ENCODE measurements at places on chromosomes 1 and 21. TPM values are rescaled to one million over a fixed set of nuclear protein-coding genes. Genes with fewer than 3 reads are reported as not detected.

Gene RHD
- total RNA-seq, result not detected

Gene TSPAN2
- 1.2 TPM for total RNA-seq

Gene KCNE1
- 0.33 TPM for total RNA-seq

Gene SPRR1B
- not detected for total RNA-seq

Gene CYP4X1
- total RNA-seq, result not detected

Gene OR2G6
- total RNA-seq, result not detected

Gene CLEC20A
- not detected for total RNA-seq

DNA sequence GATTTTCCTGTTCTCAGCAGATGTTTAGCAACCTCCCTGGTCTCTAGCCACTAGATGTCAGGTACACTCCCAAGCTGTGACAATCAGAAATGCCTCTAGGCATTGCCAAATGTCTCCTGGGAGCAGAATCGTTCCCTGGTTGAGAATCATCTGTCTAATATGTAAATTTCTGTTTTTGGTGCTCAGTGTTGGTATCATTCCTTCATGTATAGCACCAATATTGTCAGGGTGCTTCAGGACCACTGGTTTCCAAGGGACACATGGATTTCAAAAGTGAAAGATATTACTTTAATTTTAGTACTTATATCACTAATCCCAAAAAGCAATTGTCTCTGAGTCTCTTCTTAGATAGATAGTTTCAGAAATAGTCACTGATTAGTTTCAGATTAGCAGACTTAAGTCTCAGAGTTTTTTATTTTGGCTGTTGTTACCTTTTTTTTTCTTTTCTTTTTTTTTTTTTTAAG lies 160.1 kb downstream of the PTPRC start:
- H3K4me1 ChIP-seq, result no peaks in the 10 kb centered on the region
- H3K4me3 ChIP-seq, result no peak overlapping the region
- DNase-seq, result no peak
- H3K27me3 ChIP-seq, result peaks cover 6% of the 10 kb centered on the region

DNA sequence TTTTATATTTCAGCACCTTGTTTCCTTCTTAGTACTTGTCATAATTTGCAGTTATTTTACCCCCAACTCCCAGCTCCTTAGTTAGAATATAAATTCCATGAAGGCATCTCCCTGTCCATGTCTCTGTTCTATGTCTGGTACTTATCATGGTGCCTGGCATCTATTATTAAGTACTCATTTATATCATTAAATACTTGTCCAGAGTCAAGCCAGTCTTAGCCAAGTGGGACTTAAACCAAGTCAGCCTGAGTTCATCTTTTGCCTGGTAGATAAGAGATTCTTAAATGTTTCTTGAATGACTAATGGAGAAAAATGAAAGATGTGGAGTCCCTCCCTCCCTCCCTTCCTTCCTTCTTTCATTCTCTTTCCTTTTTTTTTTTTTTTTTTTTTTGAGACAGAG lies 9.4 kb downstream of the SLC25A44 start:
- H3K27me3 ChIP-seq, result no peaks in the 10 kb centered on the region
- peaks cover 23% of the 10 kb centered on the region for H3K36me3 ChIP-seq
- peaks cover 24% of the 10 kb centered on the region for H3K4me1 ChIP-seq
- no peak overlapping the region for H3K27ac ChIP-seq

- H3K4me3 ChIP-seq, result no peak overlapping the region
- H3K27me3 ChIP-seq, result peaks cover 7% of the 10 kb centered on the region
- no peaks in the 10 kb centered on the region for H3K36me3 ChIP-seq
- no peaks in the 10 kb centered on the region for H3K4me1 ChIP-seq
- H3K27ac ChIP-seq, result no peak overlapping the region
- DNase-seq, result no peak
These were observed 218.7 kb upstream of the FOXD3 start for GRCh38 chr1:63103682-63104081.

- no peak overlapping the region for H3K4me3 ChIP-seq
- peaks cover 5% of the 10 kb centered on the region for H3K36me3 ChIP-seq
- no peak for DNase-seq
- H3K27me3 ChIP-seq, result no peaks in the 10 kb centered on the region
- H3K4me1 ChIP-seq, result peaks cover 3% of the 10 kb centered on the region
- no peak overlapping the region for H3K27ac ChIP-seq
These were observed 39.5 kb downstream of the TOR3A start for GRCh38 chr1:179121159-179121938.

DNA sequence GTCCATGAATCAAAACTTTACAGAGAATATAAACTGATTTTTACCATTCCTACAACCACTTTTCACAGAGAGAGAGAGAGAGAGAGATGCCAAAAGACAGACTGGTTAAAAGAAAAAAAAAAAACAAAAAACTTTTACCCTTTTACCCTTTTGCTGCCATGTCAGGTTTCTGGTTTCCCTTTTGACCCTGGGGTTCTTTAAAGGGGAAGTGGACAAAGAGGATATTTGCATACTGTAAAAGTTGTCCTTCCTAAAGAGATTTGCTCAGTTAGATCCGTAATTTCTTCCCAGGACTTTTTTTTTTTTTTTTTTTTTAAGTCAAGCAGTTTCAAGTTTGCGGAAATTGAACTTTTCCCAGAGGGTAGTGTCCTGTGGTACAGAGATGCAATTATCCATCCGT lies 287.8 kb upstream of the RGS18 start:
- H3K27ac ChIP-seq, result no peak overlapping the region
- no peak overlapping the region for H3K4me3 ChIP-seq
- no peak for DNase-seq
- H3K36me3 ChIP-seq, result no peaks in the 10 kb centered on the region
- no peaks in the 10 kb centered on the region for H3K27me3 ChIP-seq
- H3K4me1 ChIP-seq, result no peaks in the 10 kb centered on the region

- peaks cover 6% of the 10 kb centered on the region for H3K27me3 ChIP-seq
- DNase-seq, result no peak
- H3K27ac ChIP-seq, result no peak overlapping the region
- H3K4me1 ChIP-seq, result no peaks in the 10 kb centered on the region
- no peak overlapping the region for H3K4me3 ChIP-seq
- H3K36me3 ChIP-seq, result no peaks in the 10 kb centered on the region
These were observed 83.5 kb upstream of the GADD45A start for GRCh38 chr1:67601539-67601938.

- DNase-seq, result no peak
- no peaks in the 10 kb centered on the region for H3K27me3 ChIP-seq
- H3K36me3 ChIP-seq, result no peaks in the 10 kb centered on the region
- H3K4me3 ChIP-seq, result no peak overlapping the region
- H3K27ac ChIP-seq, result no peak overlapping the region
These were observed 2.0 kb upstream of the OR2T4 start for GRCh38 chr1:248359415-248359814.

DNA sequence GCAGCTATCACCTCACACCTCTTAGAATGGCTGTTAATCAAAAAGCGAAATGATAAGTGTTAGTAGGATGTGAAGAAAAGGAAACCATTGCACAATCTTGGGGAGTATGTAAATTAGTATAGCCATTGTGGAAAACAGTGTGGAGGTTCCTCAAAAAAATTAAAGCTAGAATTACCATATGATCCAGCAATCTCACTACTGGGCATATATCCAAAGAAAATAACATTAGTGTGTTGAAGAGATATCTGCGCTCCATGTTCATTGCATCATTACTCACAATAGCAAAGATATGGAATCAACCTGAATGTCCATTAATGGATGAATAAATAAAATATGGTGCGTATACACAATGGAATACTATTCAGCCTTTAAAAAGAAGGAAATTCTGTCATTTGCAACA lies 68.9 kb downstream of the SNRPE start:
- H3K27ac ChIP-seq, result no peak overlapping the region
- no peak overlapping the region for H3K4me3 ChIP-seq
- DNase-seq, result no peak
- H3K36me3 ChIP-seq, result no peaks in the 10 kb centered on the region
- peaks cover 12% of the 10 kb centered on the region for H3K27me3 ChIP-seq

GRCh38 chr1:50972766-50973165 lies 2.7 kb downstream of the CDKN2C start:
- H3K27ac ChIP-seq, result no peak overlapping the region
- peaks cover 37% of the 10 kb centered on the region for H3K36me3 ChIP-seq
- peaks cover 18% of the 10 kb centered on the region for H3K4me1 ChIP-seq
- no peak for DNase-seq
- peak overlapping the region; percentile 4 for H3K4me3 ChIP-seq
- H3K27me3 ChIP-seq, result peaks cover 3% of the 10 kb centered on the region

- peaks cover 8% of the 10 kb centered on the region for H3K27me3 ChIP-seq
- H3K4me3 ChIP-seq, result no peak overlapping the region
- no peaks in the 10 kb centered on the region for H3K4me1 ChIP-seq
- DNase-seq, result no peak
These were observed 475.1 kb upstream of the VAMP3 start for GRCh38 chr1:7295946-7296345.

DNA sequence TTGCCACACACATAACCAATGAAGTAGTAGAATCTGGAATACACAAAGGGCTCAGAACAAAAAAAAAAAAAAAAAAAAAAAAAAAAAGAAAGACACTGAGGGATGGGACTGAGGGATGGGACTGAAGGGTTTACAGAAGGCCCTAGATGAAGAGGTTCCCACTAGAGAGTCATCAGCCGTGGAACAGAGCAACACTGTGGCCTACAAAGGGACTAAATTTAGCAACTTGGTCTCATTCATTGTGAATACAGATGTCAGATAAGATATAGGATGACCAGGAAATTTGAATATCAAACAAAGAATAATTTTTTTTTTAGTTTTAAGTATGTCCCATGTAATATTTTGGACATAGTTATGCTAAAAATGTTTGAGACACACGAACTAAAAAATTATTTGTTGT lies 62.1 kb downstream of the GLUL start:
- DNase-seq, result no peak
- H3K36me3 ChIP-seq, result no peaks in the 10 kb centered on the region
- H3K27ac ChIP-seq, result no peak overlapping the region
- no peaks in the 10 kb centered on the region for H3K4me1 ChIP-seq
- peaks cover under 1% of the 10 kb centered on the region for H3K27me3 ChIP-seq
- H3K4me3 ChIP-seq, result no peak overlapping the region

- no peaks in the 10 kb centered on the region for H3K27me3 ChIP-seq
- H3K36me3 ChIP-seq, result peaks cover 75% of the 10 kb centered on the region
- DNase-seq, result no peak
These were observed 137.8 kb upstream of the COA6 start for GRCh38 chr1:234235434-234235881.

DNA sequence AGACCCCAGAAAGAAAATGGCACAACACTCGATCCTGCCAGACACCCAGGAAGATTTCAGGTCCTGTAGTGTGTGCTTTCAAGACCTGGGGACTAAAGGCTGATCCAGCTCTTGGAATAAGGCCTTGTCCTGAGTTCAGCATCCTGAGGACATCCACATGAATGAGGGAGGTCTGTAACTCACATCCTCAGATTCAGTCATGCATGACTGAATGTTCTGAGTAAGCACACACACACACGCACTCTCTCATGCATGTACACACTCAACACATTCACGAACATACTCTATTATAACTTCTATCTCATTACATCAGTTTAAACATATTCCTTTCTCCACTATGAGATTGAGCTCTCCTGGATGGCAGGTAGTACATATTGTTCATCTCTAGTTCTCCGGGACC lies 273.4 kb upstream of the BEND5 start:
- DNase-seq, result no peak
- no peaks in the 10 kb centered on the region for H3K4me1 ChIP-seq
- no peak overlapping the region for H3K4me3 ChIP-seq
- no peaks in the 10 kb centered on the region for H3K27me3 ChIP-seq
- no peak overlapping the region for H3K27ac ChIP-seq

GRCh38 chr21:14870853-14871149 lies 194.0 kb downstream of the NRIP1 start:
- H3K27ac ChIP-seq, result no peak overlapping the region
- peaks cover 4% of the 10 kb centered on the region for H3K4me1 ChIP-seq
- peaks cover 2% of the 10 kb centered on the region for H3K27me3 ChIP-seq
- DNase-seq, result no peak
- no peaks in the 10 kb centered on the region for H3K36me3 ChIP-seq

GRCh38 chr1:149844650-149845255 lies 54.6 kb upstream of the BOLA1 start:
- no peak for DNase-seq
- peaks cover 50% of the 10 kb centered on the region for H3K4me1 ChIP-seq
- H3K27me3 ChIP-seq, result no peaks in the 10 kb centered on the region
- H3K27ac ChIP-seq, result peak overlapping the region; percentile 93
- peaks cover 36% of the 10 kb centered on the region for H3K36me3 ChIP-seq
- peak overlapping the region; percentile 94 for H3K4me3 ChIP-seq

Measured in activated naive CD8-positive, alpha-beta T cell treated with anti-CD3 and anti-CD28 coated beads, Interleukin-2, amount 10 ng/mL, durations not matched to agents 7 days and 5 days (primary cell).